Activated T-cell treated with anti-CD3 and anti-CD28 coated beads, Interleukin-2, amount 50 U/mL, for 72 hours (primary cell): ENCODE measurements at places on chromosomes 2 and 18. TPM values are rescaled to one million over a fixed set of nuclear protein-coding genes. Genes with fewer than 3 reads are reported as not detected.

GRCh38 chr2:8685697-8686358 is 4.0 kb downstream of the ID2 start:
- DNase-seq, result peak; percentile 92
- peak overlapping the region; percentile 72 for H3K4me3 ChIP-seq

DNA sequence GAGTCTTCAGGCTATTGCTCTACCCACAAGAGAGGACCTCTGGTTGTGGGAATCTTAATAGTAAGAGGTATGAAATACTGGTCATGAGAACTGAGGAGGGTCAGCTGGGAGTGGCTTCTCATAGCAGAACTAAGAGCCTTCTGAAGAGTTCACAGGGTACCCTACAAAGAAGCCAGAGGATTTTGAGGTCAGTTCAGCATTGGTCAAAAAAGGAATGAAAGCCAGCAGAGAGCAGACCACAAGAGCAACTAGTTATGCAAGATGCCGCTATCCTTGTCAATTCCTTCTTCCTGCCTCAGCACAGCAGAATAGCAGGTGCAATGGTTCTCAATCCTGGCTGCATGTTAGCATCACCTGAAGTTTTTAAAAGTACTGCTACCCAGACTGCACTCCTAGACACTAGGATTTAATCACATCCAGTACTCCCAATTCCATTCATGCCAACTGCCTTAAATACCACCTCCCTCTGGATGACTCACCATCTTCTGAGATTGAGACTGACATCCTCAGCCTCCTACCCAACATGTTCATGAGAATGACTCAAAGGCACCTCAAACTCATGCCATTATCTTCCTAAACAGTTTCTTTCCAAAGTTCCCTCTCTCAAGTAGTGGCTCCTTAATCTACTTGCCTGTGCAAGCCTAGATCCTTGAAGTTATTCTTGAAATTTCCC is 81.0 kb upstream of the RBMS1 start:
- H3K4me1 ChIP-seq, result no peaks in the 10 kb centered on the region
- no peak for DNase-seq
- no peaks in the 10 kb centered on the region for H3K27me3 ChIP-seq
- no peak overlapping the region for H3K4me3 ChIP-seq
- peaks cover 2% of the 10 kb centered on the region for H3K36me3 ChIP-seq

- no peak overlapping the region for H3K27ac ChIP-seq
- no peak for DNase-seq
- H3K4me1 ChIP-seq, result no peaks in the 10 kb centered on the region
- H3K27me3 ChIP-seq, result no peaks in the 10 kb centered on the region
Observed at GRCh38 chr2:133362061-133362476, 206.2 kb downstream of the NCKAP5 start.

DNA sequence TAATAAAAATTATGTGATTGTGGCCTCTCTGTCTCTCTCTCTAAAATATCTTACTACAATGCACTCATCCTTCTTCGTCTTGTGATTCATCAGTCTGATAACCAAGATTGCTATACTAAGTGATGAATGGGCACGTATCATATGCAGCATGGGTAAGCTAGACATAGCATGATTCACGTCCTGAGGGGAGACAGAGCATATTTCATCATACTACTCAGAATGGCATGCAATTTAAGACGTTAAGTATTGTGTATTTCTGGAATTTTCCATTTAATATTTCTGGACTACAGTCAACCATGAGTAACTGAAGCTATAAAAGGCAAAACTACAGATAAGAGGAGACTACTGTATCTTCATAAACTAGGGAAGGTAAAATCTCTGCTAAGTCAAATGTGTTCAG is 97.0 kb upstream of the CD226 start:
- H3K36me3 ChIP-seq, result peaks cover 5% of the 10 kb centered on the region
- H3K4me1 ChIP-seq, result peaks cover 13% of the 10 kb centered on the region
- peak overlapping the region; percentile 53 for H3K4me3 ChIP-seq
- H3K27ac ChIP-seq, result peak overlapping the region; percentile 2
- DNase-seq, result peak; percentile 3
- no peaks in the 10 kb centered on the region for H3K27me3 ChIP-seq

DNA sequence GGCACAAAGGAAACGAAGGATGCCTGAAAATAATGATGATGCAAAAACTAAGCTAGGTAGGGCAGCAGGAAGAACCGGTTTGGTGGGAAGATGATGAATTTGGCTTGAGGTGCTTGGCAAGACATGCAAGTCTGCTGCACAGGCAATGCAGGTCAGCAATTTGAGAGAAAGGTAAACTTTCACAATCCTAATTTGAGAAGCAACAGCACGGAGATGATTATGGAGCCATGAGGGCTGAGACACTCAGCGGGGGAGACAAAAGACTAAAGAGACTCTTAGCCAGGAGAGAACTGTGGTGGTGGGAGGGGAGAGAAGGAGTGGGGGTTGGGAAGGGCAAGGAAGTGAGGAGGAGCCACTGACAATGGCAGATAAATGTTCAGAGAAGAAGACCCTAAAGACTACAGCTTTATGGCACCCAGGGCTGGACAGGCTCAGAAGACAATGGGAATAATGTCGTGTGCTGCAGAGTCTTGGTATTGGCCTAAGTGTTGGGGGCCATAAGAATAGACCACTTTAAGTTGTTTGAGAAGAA is 19.4 kb upstream of the RNF149 start:
- H3K27me3 ChIP-seq, result no peaks in the 10 kb centered on the region
- no peaks in the 10 kb centered on the region for H3K36me3 ChIP-seq
- peaks cover 8% of the 10 kb centered on the region for H3K4me1 ChIP-seq
- H3K27ac ChIP-seq, result no peak overlapping the region

DNA sequence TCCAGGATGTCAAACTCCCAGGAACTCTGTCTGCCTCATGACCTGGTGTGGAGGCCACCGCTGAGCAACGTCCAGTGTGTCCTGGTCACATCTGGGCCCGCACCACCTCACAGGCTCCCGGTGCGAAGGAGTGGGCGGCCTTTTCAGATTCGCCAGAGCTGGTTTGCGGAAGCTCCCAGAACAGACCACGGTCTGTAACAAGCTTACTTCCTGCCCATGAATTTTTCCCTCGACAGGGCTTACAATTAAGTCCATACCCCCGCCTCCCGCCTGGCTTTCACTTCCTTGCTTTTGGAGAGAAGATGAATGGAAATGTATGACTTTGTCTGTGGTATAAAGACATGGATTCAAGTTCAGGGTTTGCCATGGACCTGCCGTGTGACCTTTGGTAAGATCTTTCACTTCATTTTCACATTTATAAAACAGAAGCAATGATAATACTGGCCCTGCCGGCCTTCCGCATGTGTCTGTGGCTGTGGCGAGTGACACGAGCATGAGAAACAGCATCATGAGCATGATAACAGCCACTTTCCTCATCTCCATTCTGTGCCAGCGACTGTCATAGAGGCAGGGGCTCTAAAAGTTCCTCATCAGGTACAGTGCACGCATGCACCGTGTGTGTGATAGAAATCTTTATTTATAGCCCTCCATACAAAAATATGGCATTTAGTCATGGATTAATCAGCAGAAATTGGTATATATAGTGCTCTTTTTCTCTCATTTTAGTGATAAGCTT is 31.0 kb upstream of the KCNF1 start:
- H3K36me3 ChIP-seq, result no peaks in the 10 kb centered on the region
- no peak for DNase-seq
- peaks cover 9% of the 10 kb centered on the region for H3K27me3 ChIP-seq
- no peak overlapping the region for H3K4me3 ChIP-seq
- no peaks in the 10 kb centered on the region for H3K4me1 ChIP-seq

DNA sequence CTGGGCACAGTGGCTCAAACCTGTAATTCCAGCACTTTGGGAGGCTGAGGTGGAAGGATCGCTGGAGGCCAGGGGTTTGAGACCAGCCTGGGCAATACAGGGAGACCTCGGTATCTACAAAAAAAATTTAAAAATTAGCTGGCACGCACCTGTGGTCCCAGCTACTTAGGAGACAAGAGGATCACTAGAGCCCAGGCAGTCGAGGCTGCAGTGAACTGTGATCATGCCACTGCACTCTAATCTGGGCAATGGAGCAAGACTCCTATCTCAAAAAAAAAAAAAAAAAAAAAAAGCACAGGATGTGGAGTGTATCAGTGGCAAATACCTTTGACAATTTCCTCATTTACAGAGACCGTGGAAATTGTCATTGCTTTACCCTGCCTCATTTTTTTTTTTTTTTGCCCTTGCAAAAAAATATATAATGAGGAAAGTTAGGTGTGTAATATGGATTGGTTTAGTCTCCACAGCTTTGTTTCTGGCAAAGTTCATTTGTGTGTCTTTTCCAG is 20.9 kb upstream of the PPP1CB start:
- H3K27ac ChIP-seq, result no peak overlapping the region
- H3K4me1 ChIP-seq, result peaks cover 6% of the 10 kb centered on the region
- H3K36me3 ChIP-seq, result no peaks in the 10 kb centered on the region
- no peak overlapping the region for H3K4me3 ChIP-seq
- DNase-seq, result no peak
- no peaks in the 10 kb centered on the region for H3K27me3 ChIP-seq

GRCh38 chr2:145321344-145321743 is 801.4 kb upstream of the ZEB2 start:
- no peak overlapping the region for H3K27ac ChIP-seq
- H3K4me1 ChIP-seq, result peaks cover 19% of the 10 kb centered on the region
- peaks cover 6% of the 10 kb centered on the region for H3K27me3 ChIP-seq
- DNase-seq, result no peak

DNA sequence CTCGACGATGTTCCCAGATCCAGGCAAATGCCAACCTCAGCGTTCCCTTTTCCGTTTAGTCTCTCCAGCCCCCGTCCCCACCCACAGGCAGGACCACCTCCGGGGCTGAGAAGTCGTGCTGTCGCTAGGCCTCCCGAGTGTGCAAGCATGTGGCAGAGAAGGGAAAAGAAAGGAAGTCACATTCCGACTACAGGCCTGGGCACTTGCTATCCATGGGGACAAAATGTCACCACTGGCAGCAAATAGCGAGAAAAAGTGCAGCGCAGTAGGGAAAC is 420 bp downstream of the PIGN start:
- peaks cover 57% of the 10 kb centered on the region for H3K4me1 ChIP-seq
- H3K27me3 ChIP-seq, result no peaks in the 10 kb centered on the region
- H3K27ac ChIP-seq, result peak overlapping the region; percentile 97
- DNase-seq, result no peak

DNA sequence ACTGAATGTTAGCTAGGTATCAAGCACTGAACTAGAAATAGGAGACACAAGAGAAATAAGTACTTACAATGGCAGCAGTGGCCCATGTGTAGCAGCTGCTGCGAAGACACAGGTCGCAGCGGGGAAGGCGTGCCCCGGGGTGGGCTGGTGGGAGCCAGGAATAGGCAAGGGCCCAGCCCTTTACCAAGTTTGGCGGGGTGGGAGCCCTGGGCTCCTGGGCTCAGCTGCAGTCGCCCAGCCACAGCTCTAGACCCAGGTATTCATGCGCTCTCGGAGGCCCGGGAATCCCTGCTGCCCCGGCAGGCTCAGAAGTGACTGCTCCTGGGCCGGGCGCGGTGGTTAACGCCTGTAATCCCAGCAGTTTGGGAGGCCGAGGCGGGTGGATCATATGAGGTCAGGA is 1287.3 kb downstream of the CNTNAP5 start:
- no peaks in the 10 kb centered on the region for H3K36me3 ChIP-seq
- H3K4me1 ChIP-seq, result no peaks in the 10 kb centered on the region
- no peaks in the 10 kb centered on the region for H3K27me3 ChIP-seq
- DNase-seq, result no peak
- no peak overlapping the region for H3K4me3 ChIP-seq

DNA sequence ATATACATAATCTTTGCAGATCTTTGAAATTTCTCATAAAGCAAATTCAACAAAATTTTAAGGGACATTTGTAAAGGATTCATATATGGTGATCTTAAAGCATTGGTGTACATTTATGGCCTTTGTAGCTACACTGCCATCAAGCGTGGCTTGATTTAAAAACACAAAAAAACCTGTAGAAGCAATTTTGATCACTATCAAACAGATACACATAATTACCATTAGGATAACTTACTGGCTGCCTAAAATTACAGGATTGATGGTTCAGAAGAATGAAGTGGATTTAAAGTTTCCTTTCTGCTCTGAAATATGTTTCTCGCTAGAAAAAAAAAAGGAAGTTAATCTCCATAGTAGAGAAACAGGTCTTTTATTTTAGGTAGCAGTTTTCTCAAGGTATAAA is 31.4 kb downstream of the MAPRE2 start:
- no peak for DNase-seq
- no peak overlapping the region for H3K4me3 ChIP-seq
- peaks cover 2% of the 10 kb centered on the region for H3K36me3 ChIP-seq
- no peaks in the 10 kb centered on the region for H3K27me3 ChIP-seq

- peaks cover 4% of the 10 kb centered on the region for H3K27me3 ChIP-seq
- H3K4me1 ChIP-seq, result peaks cover 4% of the 10 kb centered on the region
- H3K36me3 ChIP-seq, result no peaks in the 10 kb centered on the region
- no peak overlapping the region for H3K27ac ChIP-seq
Observed at GRCh38 chr2:69954084-69954483, 7.3 kb downstream of the ASPRV1 start.

- H3K4me3 ChIP-seq, result no peak overlapping the region
- no peaks in the 10 kb centered on the region for H3K4me1 ChIP-seq
- no peak overlapping the region for H3K27ac ChIP-seq
- DNase-seq, result no peak
- no peaks in the 10 kb centered on the region for H3K36me3 ChIP-seq
Observed at GRCh38 chr2:187403568-187404260, 44.3 kb downstream of the CALCRL start.

ALPI gene
- not detected for total RNA-seq

PRPF40A gene
- total RNA-seq, result 127 TPM

CGREF1 gene
- total RNA-seq, result 0.81 TPM

TMEM214 gene
- 53.6 TPM for total RNA-seq

ABCB6 gene
- 8.8 TPM for total RNA-seq

DCAF17 gene
- total RNA-seq, result 35.1 TPM

POU3F3 gene
- not detected for total RNA-seq

ERBB4 gene
- total RNA-seq, result not detected

TMEM182 gene
- 10.0 TPM for total RNA-seq

ITPRIPL1 gene
- total RNA-seq, result 31.4 TPM
